H1 (cell line): ENCODE measurements at places on chromosomes 7 and 10. TPM values are rescaled to one million over a fixed set of nuclear protein-coding genes. Genes with fewer than 3 reads are reported as not detected.

DNA sequence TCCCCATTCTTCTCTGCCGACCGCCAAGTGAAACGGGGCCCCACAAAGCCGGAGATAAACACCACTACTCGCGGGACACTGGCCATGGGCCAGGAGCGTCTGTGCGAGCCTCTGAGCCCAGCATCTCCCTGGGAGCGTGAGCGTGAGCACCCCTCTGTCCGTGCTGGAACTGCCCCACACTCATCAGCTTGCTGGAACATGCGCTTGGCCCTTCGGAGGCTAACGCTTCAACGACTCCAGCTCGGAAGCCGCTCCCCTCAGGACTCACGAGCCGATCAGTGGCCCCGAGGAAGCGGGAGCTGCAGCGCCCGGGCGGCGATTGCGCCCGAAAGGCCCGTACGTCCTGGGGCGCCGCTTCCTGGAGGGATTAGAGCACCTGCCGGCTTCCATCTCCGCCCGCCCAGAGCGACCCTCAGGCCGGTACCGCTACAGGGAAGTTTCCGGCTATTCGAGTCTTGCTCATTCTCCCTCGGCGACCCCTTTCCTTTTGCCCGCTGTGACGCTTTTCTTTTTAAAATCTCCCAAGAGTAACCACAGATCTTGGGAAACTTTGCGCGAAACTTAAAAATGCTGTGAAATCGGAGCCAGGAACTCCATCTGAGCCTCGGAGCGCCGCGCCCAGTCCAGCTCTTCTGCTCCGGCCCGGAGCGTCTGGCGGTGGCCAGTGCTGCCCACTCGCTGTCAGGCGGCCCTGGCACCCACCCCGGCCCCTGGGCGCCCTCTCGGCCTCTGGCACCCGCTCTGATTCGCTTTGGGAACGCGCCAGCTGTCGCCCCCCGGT, 1.0 kb downstream of the TLL2 start:
- DNase-seq = peak; percentile 73

DNA sequence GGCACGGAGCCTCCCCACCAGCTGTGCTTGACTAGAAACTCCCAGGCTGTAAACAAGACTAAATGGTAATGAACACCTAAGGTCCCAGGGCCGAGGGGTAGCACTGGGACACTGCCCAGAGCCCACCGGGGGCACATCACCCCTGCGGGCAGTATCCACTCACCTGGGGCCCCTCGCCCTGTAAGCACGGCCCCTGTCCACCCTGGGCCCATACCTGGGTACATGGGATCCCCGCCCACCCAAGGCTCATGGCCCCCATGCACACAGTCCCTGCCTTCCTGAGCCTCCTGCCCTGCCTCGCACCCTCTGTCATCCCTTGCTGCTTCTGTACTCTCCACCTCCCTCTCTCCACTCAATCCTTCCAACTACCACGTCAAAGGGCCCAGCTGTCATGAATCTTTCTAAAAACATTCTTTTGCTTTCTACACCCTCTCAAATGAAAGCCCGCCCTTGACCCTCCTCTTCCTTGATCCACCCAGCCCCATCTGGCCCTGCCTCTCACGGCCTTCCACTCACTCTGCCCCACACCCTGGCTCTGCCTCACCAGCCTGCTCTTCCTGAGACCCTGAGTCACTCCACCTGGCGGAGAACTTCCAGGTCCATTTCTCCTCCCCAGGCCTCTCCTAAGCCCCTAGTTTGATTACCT, 173.1 kb downstream of the PARD3 start:
- no peak for DNase-seq

DNA sequence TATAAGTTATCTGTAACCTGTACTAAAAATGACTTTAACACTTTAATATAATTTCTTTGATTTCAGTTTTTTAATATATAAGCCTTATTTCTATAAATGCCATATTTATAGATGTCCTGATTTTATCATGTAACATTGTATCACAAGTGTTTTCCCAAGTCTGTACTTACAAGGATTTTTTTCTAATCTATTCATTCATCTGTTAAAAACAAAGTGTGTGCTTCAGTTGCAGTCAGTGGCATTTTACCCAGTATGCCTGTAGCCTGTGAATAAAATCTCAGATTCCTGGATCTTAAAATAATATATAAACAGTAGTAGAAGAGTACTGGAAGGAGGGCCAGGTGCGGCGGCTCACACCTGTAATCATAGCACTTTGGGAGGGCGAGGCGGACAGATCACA, 17.4 kb downstream of the PRKRIP1 start:
- no peak for DNase-seq

- no peak for DNase-seq
These were observed 44.8 kb downstream of the PRPF18 start for GRCh38 chr10:13631594-13631993.

DNA sequence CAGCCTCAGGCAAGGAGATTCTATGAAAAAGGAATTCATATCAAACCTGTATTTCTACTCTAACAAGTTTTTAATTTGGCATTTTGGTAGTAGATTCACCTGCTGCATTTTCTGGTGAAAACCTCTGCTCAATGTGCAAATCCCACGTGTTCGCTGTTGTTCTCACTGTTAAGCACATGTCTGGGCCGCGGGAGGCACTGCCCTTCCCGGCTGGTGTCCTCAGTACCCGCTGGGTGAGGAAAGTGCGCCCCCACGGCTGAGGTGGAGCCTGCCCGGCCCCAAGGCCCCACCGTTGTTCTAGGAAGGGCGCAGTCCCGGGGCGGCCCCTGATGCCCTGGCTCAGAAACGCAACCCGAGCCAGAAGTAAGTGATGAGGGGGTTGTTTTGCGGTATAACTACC, 193.4 kb upstream of the VWC2 start:
- peak; percentile 29 for DNase-seq

DNA sequence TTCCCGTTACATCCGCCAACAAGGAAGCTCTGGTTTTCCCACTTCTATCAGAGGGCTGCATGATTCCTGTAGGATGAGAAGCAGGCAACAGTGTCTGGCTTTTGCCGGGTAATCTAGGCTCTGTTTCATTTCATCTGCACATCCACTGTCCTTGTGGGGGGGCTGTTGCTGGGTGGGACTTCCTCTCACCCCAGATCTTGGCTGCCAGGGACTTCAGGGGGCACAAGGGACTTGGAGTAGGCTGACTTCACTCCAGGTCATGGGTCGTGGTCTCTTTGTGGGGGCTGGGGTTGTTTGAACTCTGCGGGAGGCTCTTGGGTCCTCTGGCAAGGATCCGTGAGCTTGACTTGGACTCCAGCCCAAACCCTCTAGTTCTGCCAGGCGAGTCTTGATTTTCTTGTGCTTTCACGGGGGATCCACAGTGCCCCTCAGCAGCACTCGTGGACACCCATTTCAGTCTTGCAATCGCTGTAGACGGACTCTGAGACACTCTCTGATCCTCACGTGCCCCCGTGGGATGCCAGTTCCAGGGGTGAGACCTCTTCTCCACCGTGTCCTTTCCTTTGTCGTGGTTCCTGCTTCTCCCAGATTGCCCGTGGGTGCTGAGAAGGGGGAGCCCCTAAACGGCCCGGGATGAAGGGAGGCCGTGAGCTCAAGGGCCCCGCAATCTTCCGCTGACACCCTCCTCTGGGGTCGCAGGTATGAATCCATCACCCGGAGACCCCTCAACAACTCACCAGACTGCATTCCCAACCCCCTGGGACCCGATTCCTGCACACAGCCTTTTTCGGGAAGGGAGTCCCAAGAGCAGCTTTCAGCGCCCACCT, 21.4 kb upstream of the ZNF273 start:
- DNase-seq = no peak

DNA sequence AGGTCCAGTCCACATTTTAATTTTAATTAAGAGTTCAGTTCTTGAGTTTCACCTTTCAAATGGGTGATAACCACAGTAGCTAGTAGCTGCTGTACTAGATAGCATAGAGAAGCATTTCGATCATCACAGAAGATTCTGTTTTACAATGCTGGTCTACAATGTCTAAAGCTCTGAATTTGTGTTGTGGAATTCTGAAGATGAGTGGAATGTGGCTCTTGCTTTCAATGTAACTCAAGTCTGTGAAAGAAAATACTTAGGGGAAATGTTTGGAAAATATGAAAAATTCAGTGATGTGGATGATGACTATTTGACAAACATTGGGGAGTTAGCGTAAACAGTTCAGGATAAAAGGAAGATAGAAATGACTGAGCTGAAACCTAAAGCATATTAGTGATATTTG, 139.4 kb downstream of the GNAT3 start:
- DNase-seq = no peak

- DNase-seq = no peak
These were observed 5.8 kb downstream of the MALRD1 start for GRCh38 chr10:19054289-19054835.

- DNase-seq = no peak
These were observed 657.3 kb downstream of the TYW1 start for GRCh38 chr7:67653856-67654454.

GRCh38 chr10:56085406-56086122, 275.5 kb downstream of the ZWINT start:
- DNase-seq = no peak

DNA sequence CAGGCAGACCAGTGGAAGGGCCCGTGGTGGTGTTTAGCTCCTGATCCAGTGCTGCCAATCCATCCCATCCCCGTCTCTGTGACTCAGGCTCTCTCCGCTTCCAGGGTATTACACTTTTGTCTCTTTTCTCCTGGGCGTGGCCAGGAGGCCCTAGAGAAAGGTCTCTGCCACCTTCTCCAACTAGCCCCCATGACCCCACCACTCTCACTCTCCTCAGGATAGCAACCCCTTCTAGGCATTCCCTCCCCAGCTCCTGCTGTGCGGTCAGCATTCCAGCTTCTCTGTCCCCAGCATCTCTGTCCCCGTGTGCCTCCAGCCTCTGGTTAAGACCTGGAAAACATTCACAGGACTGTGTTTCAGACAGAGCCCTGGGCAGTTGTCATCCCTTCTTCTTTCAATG, 36.2 kb upstream of the R3HCC1L start:
- DNase-seq = no peak

DNA sequence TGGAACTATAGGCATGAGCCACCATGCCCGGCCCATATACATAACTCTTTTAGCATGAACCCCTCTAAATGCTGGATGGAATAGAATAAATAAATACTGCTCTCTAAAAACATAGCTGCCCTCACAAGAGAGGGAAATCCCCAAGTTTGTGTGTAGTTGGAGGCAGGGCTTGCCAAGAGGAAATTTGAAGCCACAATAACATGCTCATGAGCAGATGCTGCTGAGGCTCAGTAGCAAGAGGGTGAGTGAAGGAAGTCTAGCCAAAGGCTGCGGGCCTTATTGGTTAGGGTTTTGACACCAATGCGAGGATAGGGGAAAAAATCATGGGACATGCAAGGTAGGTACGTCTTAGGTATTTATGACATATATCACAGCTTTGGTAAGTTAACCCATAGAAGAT, 17.3 kb downstream of the TPK1 start:
- DNase-seq = no peak

- DNase-seq = no peak
These were observed 918 bp downstream of the CALHM2 start for GRCh38 chr10:103451091-103451813.

- DNase-seq = no peak
These were observed 34.3 kb downstream of the C10orf120 start for GRCh38 chr10:122665329-122665860.

DNA sequence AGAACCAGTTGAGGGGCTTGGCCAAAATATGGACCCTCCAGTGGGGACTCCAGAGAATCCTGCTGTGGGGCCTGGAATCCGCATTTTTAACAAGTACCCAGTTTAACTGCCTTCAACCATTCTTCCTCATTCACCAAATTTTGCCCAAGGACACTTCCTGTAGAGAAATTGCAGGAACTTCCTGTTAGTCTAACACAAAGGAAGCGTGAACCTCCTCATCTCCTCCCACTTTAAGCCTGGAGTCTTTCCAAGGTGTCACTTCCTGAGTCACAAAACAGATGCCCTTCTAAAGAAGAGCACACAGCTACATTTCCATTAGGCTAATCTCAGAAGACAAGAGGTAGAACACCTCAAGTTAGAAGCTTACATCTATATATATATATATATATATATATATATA, 188.4 kb downstream of the PPP1R17 start:
- DNase-seq = no peak

Gene CALML3
- not detected in 2 replicates for total RNA-seq

Gene HOXA5
- total RNA-seq = not detected in 2 replicates

Gene ASB10
- total RNA-seq = not detected in 2 replicates

Gene PNLIP
- total RNA-seq = not detected in 2 replicates

Gene TNS3
- total RNA-seq = 24.2 TPM in 2 replicates

Gene RAMP3
- 0.88 and 0.92 TPM in 2 replicates for total RNA-seq

Gene ZNF503
- total RNA-seq = 0.13 and 0.27 TPM in 2 replicates

Gene AEBP1
- 39.4 and 41.2 TPM in 2 replicates for total RNA-seq

Gene ZNHIT1
- total RNA-seq = 59.9 and 61.7 TPM in 2 replicates

Gene IMMP2L
- 10.1 TPM in 2 replicates for total RNA-seq

Gene TACR2
- not detected in 2 replicates for total RNA-seq

Gene NYAP1
- 4.5 and 4.6 TPM in 2 replicates for total RNA-seq

Gene FKBP9
- 9.9 and 10.1 TPM in 2 replicates for total RNA-seq

Gene TET1
- 68.5 and 69.3 TPM in 2 replicates for total RNA-seq
